ENCODE measurements at places on chromosomes 6 and 20.

DNA sequence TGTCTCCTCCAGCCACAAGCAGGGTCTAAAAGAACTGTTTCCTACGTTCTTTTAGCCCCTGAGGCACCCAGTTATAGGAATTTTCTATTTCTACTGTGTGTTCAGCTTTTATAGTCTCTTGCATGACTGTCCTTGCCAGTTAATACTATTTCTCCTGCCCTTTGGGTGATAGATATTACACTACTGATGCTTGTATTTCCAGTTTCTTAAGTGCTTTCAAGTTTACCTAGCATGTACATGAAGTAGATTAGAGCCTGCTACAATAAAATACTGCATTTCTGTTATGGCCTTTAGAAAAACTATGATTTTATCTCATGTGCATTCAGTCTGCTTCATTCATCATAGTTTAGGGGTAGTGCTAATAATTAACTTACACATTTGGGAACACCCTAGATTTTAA is 89.6 kb downstream of the FOXO3 start:
- no peak for DNase-seq

GRCh38 chr20:1811621-1812498 is 83.3 kb upstream of the SIRPA start:
- DNase-seq = peak; percentile 62

GRCh38 chr20:44326391-44327159 is 10.3 kb upstream of the R3HDML start:
- DNase-seq = no peak

- DNase-seq = no peak
Observed at GRCh38 chr6:109166673-109167072, 71.4 kb downstream of the CEP57L1 start.

DNA sequence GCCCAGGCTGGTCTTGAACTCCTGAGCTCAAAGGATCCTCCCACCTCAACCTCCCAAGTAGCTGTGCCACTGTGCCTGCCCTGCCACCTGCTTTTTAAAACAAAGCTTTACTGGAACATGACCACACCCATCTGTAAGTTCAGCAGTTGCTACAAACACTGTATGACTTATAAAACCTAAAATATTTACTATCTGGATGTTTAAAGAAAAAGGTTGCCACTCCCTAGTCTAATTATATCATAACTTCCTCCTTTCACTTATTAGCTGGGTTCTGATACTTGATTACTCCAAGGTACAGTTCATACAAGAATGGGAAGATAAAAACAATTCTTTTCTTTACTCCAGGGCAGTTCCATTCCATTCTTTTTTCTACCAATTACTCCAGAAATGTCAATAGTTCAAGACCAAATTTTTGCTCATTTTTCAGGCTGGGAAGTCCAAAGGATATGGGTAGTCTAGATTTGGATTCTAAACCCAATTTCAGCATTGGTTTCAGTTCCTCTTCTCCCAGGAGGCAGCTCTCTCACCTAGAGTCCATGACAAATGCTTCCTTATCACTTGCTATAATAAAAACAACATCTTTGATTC is 63.1 kb downstream of the SEC63 start:
- DNase-seq = no peak

DNA sequence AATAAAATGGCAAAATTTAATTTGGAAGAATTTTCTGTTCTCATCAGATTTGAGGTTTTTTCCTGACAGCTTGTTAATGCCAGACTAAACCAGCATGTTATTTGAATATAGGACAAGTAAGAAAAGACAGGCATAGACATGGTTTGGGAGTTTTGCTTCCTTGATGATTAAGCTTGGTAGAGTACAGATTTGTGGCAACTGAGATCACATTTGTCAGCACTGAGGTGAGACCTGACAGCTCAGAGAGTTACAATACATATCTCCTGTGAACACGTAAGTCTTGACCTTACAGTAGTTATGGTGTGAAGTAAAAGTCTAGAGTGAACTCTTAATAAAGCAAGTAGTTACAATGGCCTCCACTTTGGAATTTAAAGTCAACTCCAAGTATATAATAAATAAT is 34.5 kb downstream of the CENPW start:
- DNase-seq = no peak

DNA sequence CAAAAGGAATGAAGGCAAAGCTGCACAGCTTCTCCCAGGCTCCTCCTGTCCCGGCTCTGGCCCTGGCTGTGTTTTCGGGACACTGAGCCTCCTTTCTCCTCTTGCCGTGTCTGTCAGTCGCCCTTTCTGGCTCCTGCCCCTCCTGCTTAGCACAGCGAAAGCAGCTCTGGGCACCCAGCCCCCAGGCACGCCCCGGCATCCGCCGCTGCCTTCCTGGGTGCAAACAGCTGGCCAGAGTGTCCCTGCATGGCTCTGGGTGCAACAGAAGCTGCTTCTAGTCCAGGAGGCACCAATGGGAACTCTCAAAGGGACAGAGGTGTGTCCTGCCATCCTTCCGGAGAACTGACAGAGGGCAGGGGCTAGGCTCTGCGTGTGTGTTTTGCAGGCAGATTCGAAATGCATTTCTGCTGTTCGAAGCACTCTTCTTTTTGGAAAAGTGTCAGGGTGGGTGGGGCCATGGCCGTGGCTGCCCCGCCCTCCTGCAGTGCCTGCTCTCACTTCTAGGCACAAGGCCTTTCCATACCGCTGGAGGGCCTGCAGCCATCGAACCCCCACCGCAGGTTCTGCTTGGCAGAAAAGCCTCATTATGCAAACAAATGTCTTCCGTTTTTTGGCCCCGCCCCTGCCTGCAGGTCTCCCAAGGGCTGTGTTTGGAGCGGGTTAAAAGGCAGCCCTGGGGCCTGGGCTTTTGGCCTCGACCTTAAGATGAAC is 15.5 kb downstream of the COL9A3 start:
- DNase-seq = peak; percentile 25

- DNase-seq = no peak
Observed at GRCh38 chr6:144296973-144297372, 11.8 kb downstream of the UTRN start.

- no peak for DNase-seq
Observed at GRCh38 chr6:13368731-13369115, 40.4 kb upstream of the TBC1D7 start.

DNA sequence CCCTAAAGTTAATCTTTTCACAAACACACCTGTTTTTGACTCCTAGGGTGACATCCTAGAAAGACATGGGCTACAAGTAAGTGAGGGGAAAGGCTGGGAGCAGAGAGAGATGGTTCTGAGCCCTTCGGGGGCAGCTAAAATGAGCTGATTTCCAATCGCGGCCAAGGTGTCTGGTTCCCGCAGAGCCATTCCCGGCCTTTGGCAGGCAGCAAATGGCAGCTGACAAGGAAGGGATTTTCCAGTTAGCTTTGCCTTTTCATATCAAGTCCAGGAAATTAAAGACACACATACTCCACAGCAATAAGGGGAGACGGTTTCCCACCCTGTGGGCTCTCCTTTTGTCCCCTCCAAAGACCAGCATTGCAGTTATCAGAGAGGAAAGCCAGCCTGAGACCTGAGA is 228.5 kb downstream of the ZMYND8 start:
- DNase-seq = no peak

DNA sequence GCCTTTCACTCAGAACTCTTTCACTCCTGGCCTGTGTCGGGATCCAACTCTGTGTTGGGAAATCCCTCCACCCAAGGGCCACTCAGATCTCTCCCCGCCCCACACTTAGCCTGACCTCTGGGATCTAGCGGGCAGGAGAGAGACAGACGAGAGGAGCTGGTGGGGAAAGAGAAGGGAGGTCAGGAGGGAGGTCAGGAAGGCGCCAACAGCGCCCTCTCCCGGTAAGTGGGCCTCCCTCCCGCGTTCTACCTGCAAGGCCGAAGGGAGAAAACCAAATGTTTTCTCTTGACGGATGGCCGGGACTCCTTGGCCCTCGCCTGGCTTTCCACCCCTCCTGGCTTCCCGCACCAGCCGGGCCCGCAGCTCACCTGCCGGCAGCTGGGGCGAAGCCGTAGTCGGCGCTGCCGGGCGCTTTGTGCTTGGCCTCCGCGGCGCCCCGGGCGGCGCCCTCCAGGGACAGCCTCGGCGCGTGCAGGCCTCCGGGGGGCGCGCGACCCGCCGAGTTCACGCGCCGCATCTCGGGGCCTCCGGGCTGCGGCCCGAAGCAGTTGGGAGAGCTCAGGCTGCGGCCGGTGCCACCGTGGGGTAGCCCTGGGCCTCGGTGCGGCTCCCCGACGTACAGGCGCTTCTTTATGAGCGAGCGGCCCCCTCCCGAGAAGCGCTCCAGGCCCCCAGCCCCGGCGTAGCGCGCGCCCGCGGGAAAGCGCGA is 38.2 kb downstream of the C6orf132 start:
- peak; percentile 20 for DNase-seq

DNA sequence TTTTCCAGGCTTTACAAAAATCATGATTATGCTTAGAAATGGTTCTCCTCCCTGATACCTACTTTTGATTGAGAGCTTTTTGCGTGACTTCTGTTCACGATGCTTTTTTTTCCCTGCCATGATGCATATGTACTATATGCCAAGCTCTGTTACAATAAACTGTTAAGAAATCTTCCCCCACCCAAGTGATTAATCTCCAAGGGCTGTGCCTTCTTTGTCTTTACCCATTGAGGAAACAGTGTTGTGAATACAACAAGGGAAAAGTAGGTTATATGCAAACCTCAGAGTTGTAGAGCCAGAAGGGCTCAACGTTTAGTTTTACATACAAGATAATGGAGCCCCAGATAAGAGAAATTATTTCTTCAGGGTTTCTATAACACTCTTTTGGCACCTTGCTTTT is 34.1 kb upstream of the MYLK2 start:
- no peak for DNase-seq

GRCh38 chr6:107576852-107577251 is 86.9 kb downstream of the SOBP start:
- DNase-seq = no peak

- DNase-seq = no peak
Observed at GRCh38 chr6:138129190-138129589, 22.0 kb upstream of the PERP start.

GRCh38 chr20:52269321-52269720 is 77.7 kb upstream of the ZFP64 start:
- no peak for DNase-seq
